HT1080 (cell line): ENCODE measurements at places on chromosomes 7 and 10. TPM values are rescaled to one million over a fixed set of nuclear protein-coding genes. Genes with fewer than 3 reads are reported as not detected.

DNA sequence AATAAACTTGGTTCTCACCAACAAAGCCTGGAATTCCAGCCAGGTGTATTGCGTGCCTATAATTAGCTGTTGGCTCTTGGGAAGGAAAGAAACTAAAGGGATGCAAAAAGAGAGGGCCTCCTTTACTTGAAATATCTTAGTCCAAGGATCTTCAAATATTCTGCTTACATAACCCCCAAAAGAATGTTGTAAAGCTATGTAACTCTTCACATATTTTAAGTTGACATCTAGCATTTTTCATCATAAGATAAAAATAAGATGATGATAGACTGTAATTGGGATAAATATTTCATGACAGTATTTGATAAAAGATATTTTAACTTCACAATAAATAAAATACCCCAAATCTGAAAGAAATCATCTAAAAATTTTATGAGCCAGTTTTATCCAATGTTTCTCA lies 52.5 kb upstream of the SEPTIN7 start:
- no peak for DNase-seq

DNA sequence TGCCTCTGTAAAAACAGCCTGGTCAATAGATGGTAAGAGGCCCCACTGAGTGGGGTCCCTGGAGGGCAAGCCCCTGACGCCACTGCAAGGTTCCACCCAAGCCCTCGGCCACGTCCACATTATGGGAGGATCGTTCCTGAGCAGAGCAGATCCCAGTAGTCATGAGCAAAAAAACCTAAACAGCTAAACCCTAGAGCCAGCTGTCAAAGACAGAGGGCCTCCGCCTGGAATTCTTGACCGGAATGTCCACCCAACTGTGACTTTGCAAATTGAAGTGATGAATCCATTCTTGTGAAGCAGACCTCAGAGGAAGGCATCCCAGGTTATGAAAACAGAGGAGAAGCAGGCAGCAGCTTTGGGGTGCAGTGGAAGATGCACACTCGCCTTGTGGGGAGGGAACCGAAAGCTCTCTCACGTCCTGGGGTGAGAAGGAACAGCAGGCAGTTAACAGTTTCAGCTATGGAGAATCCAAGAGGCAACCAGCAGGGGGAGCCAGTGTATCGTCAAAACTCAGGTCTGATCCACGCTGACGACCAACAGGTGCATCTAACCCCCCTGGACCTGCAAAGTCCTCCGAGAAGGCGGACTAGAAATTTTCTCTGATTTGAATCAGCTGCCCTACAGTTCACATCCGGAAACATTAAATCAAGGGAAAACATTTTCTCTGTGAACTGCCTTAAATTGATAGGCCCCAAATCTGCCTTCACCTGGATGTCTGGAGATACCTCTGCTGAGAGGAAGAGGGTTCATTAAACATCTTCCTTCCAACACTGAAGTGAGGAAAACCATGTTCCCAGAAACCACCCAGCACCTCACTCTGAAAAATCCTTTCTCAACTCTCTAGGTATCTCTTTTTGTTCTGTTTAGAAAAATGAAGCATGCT lies 139.1 kb upstream of the PFKP start:
- DNase-seq = peak; percentile 53

GRCh38 chr7:33926535-33926934 lies 21.2 kb downstream of the BMPER start:
- DNase-seq = no peak

DNA sequence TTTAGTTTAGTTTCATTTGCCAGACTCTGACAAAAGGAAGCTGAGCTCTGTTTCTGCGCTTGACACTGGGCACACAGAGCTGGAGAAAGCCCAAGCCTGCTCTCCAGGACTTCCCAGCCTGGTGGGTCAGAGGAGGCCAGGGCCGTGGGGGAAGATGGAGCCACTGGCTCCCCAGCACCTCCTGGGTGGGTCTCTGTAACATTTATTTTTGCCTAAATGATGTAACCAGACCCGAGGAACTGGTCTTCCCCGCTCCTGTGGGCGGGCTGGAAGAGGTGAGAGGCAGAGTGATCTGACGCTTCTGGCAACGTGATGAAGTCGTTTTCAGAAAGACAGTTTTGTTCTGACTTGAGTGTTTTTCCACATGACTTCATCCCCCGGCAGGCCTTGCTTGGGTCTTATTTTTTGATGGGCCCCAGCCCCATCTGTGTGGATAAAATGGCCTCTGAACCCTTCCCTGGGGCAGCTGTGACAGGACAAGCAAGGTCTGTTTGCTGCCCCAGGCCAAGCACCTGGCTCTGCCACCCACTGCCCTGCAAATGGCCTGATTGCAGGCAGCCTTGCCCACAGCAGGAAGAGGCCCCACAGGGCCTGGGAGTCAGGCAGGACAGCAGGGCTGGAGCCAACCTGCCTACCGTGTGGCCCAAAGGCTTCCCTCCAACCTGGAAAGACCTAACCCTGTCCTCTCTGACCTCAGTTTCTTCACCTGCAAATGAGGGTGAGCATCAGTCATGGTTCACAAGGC lies 304.9 kb upstream of the ZMIZ1 start:
- DNase-seq = no peak

- DNase-seq = no peak
These were observed 457 bp downstream of the NSUN5 start for GRCh38 chr7:73308074-73308664.

GRCh38 chr10:125538947-125539731 lies 143.8 kb downstream of the TEX36 start:
- no peak for DNase-seq

DNA sequence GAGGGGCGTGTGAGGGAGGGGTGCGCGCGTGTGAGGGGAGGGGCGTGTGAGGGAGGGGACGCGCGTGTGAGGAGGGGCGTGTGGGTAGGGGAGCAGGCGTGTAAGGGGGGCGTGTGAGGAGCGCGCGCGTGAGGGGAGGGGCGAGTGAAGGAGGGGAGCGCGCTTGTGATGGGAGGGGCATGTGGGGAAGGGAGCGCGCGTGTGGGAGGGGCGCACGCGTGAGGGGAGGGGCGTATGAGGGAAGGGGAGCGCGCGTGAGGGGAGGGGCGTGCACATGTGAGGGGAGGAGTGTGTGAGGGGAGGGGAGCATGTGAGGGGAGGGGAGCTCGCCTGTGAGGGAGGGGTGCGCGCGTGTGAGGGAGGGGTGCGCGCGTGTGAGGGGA lies 19.1 kb downstream of the MXI1 start:
- peak; percentile 50 for DNase-seq

- peak; percentile 67 for DNase-seq
These were observed 94.1 kb downstream of the ARMH3 start for GRCh38 chr10:101961591-101962498.

DNA sequence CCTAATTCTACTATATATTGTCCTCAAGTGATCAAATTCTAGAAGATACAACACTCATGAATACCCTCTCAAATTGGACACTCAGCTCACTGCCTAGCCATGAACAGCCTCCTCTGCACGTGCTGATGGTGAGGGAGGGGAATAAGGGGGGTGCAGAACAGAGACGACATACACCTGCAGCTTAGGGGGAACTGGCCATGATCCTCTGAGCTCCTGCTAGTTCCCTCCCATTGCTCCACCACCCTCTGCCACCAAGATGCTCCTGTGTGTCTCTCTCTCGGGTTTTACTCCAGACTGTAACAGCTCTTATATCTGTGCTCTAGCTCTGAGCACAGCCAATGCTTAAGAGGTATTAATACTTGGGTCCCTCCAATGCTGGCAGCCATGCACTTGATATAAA lies 70.7 kb downstream of the VOPP1 start:
- DNase-seq = no peak

GRCh38 chr10:71806704-71807556 lies 33.6 kb upstream of the VSIR start:
- no peak for DNase-seq

DNA sequence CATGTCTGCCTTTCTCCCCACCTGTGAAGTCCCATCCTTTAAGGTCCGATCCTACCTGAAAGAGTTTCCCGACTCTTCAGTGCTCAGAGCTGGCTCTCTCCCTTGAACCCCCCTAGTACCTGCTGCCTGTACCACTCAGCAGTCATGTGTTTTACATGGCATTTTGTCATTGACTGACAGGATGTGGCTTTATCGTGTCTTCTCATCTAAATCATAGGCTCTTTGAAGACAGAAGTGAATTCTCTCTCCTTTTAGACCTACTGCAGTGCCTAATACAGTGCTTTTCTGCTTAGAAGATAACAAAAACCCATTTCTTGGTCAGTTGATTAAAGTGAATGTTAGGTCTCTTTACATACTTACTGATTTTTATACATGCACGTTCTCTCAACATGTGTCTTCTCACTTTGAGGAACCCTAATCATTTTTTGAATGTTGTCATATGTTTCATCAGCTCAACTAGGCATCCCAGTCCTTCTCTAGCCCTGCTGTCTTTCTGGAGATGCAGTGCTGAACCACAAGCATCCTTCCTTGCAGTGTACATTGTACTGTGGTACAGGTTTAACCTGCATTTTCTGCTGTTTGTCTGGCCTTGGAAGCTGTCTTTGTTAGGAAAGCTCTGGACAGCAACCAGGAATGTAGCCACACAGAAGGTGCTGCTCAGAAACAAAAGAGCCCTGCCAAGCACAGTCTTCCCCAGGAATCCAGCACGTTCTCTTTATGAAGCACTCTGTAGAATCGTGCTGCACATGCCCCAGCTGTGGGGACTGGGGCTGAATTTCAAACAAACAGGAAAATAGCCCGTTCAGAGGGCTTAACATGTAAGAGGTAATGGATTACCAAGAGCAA lies 28.1 kb upstream of the LRRC4 start:
- no peak for DNase-seq

- DNase-seq = no peak
These were observed at the start of gene ADAMTS14 for GRCh38 chr10:70672165-70673042. ADAMTS14 (plus strand) TSS chr10:70672506; CDS start chr10:70672803, 297 bp downstream.

DNA sequence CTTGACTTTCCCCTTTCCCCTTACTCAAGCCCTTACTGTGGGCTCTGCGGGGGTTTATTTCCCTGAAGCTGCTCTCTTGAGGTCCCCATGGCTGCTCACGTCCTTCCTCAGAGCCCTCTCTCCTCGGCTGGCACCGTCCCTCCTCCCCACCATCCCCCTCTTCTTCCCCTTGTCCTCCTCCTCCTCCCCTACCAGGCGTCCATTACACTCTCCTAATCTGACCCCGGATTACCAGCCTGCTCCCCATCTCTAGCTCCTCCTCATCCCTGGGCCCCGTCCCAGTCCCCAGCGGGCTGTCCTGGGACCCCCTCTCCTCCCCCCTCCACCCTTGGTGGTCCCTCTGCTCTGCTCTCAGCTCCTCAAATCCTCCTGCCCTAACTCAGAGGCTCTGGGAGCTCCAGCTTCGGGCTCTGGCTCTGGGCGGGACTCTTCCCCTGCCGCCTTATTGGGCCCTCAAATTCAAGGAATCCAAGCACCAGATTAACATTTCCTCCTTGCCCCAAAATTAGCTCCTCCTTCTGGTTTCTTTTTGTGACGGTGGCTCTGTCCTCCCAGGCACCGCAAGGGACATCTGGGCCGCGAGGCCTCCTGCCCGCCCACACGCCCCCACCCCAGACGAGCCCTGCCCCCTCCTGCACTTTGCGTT lies 48.5 kb upstream of the LEP start:
- DNase-seq = no peak

GRCh38 chr10:103444478-103444877 lies 7.7 kb downstream of the CALHM2 start:
- no peak for DNase-seq

DNA sequence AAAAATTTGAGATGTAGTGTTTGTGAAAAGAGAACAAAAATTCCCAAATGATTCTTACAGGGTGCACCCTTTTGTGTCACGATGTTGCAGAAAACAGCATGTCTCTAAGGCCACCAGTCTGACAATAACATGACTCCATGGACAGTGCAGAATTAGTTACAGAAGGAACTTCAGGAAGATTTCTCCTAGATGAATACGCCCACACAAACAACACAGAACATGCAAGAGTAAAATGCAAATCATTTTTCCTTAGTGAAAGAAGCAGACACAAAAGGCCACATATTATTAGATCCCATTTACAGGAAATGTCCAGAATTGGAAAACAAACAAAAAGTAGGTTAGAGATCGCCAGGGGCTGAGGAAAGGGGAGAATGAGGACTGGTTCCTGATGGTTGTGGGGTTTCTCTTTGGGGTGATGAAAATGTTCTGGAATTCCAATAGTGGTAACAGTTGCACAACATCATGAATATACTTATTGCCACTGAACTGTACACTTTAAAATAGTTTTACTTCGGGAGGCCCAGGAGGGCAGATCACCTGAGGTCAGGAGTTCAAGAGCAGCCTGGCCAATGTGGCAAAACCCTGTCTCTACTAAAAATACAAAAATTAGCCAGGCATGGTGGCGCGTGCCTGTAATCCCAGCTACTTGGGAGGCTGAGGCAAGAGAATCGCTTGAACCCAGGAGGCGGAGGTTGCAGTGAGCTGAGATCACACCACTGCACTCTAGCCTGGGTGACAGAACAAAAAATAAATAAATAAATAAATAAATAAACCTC lies 10.2 kb downstream of the ZC3HAV1 start:
- DNase-seq = no peak

DNA sequence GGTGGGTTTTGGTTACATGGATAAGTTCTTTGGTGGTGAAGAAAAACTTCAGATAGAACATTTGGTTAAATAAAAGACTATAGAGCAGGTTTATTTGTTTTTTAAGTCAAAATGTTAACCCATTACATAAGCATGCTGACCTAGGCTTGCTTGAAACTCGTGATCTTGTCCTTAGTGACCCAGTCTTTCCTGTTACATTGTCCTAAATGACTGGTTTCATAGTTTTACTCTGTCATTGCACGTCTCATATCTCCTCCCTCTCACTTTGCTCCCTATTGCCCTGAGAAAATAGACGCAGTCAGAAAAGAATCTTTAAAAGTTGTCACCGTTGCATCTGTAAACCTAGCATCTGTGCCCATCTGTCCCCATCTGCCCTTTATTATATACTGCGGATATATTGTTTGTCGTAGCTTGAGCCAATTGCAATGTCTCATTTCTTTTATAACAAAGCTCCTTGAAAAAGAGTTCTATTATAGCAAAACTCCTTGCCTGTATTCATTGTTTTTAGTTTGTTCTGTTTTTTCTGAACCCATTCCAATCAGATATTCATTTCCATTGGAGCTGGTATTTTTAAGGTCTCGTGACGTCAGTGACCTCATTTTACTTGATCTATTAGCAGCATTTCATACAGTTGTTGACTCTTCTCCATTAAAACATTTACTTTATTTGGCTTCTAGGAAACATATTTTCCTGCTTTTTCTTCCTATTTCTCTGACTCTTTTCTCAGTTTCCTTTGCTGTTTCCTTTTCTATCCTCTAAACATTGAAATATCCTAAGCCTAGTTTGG lies 57.3 kb downstream of the HELLS start:
- no peak for DNase-seq

DNA sequence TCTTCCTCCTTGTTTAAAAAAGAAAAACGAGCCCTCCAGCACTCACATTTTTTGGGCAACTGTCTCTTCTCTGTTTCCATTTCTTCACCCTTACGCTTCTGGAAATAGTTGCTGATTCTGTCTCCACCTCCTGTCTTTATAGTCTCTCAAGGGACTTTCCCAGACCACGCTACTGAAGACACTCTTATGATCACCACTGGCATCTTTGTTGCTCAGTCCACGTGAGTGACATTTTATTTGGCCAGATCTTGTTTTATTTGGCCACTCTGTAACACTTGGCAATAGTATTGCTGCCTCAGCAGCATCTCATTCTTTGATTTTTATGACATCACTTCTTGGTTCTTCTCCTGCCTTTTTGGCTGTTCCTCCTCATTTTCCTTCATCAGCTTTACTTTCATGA lies 21.6 kb upstream of the NME8 start:
- no peak for DNase-seq

GRCh38 chr10:30819341-30820181 lies 190.0 kb upstream of the LYZL2 start:
- no peak for DNase-seq

Gene NPTX2
- total RNA-seq = not detected in 2 replicates

Gene TMEM213
- not detected in 2 replicates for total RNA-seq

Gene TMEM229A
- total RNA-seq = not detected in 2 replicates

Gene SPDYE9
- not detected in 2 replicates for total RNA-seq

Gene XPNPEP1
- total RNA-seq = 81.3 and 88.8 TPM in 2 replicates

Gene HOXA5
- 1.7 and 1.9 TPM in 2 replicates for total RNA-seq

Gene LRRN3
- total RNA-seq = not detected in 2 replicates

Gene SLC26A3
- total RNA-seq = not detected in 2 replicates
